Aorta (tissue), 5 donors: ENCODE measurements at places on chromosomes 6 and 20. TPM values are rescaled to one million over a fixed set of nuclear protein-coding genes. Genes with fewer than 3 reads are reported as not detected.
A peak's percentile ranks its signal among the peaks of the same experiment; 100 is the strongest.

GRCh38 chr20:58616411-58616810 lies 34.7 kb upstream of the STX16 start:
- no peak for DNase-seq

GRCh38 chr6:41767112-41767833 lies 12.4 kb downstream of the FRS3 start:
- peak; percentile 69 for DNase-seq

DNA sequence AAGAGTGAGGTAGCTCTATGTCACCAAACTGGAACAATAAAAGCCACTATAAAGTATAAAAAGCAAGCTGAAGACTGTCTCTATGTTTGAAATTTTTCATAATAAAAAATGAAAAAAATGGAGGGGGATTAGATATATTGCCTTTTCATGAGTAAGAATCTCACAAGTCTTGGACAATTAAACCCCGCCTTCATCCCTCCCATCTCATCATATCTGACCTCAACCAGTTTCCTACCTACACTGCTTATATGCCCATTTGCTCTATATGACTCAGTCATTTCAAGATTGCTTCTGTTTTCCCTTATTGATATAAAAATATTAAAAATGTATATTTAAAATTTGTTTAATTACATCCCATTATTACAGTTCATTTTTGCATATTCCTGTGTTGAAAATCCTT lies 2.9 kb upstream of the TRIM39 start:
- no peak for DNase-seq

- DNase-seq: no peak
These were observed 1277.2 kb downstream of the GRIK2 start for GRCh38 chr6:102670735-102671134.

- no peak for DNase-seq
These were observed 610.5 kb upstream of the MAN1A1 start for GRCh38 chr6:119960036-119960435.

The SNAP91 gene
- 0.51 TPM for polyA plus RNA-seq

GRCh38 chr20:37545516-37545915 lies 17.8 kb upstream of the BLCAP start:
- DNase-seq: no peak

DNA sequence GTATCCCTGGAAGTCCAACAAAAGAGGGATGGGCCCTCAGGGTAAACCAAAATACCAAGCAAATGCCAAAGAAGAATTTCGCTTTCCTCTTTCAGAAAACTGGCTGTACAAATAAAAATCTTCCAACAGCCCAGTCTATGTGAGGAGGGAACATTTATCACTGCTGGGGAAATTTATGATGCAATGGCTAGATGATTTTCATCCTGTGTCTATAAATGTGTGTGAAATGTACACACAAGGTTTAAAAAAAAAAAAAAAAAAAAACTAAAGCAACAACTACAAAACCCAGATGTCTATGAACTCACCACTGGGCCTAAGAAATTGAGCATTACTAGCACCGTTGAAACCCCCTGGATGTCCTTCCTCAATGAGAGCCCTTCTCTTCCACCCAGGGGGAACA lies 68.7 kb upstream of the SLC4A11 start:
- DNase-seq: no peak

The SLA2 gene
- polyA plus RNA-seq: not detected

The HDGFL1 gene
- polyA plus RNA-seq: not detected

DNA sequence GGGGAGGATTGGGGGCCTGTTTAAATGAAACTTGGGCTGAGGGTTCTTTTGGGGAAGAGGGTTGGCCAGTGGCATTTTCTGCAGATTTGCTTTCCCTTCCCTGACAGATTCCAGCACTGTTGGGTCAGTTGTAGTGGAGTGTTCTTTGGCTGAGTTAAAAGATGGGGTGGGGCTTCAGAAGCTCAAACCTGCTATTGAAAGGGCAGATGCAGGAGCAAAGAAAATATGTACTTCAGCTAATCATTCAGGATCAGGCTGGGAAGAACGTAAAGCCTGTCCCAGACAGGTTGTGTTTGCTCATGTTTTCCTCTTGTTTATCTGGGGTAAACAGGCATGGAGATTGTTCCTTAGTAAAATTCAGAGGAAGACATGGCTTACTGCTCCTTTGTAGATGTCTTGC lies 2.5 kb downstream of the SASH1 start:
- DNase-seq: no peak

GRCh38 chr6:57173886-57174510 lies 1.9 kb downstream of the BAG2 start:
- DNase-seq: no peak

The IL20RA gene
- not detected for polyA plus RNA-seq

DNA sequence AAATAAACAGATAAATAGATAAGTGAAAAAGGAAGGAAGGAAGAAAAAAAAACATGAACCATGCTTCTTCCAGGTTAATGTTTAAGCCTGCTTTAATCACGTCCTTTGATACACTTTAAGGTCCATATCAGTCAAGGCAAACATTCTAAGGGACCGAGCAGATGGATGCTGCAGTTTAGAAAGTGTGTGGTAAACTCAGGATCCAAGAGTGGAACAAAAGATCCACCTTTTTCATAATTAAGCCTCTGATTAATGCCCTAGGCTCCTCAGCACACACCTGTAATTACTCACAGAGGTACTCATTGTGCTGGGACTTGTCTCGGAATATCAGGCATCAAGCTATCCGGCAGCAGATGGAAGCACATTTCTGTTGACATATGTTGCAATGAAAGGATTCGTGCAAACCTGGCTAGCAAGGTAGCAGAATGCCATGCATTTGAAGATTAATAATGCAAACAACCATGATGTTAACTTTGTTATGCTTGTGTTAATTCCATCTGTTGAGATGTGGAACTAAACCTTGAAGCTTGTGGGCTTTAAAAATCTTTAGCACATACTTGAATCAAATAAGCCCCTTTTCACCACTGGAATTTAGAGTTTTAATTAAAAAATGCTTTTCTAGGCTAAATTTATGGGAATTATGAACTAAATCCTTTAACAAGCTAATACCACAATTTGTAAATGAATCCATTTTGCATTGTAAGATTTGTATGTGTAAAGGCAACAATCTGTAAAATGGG lies 163.7 kb downstream of the RALGAPA2 start:
- DNase-seq: no peak

- DNase-seq: no peak
These were observed 69.0 kb upstream of the UST start for GRCh38 chr6:148677594-148678476.

GRCh38 chr6:104887350-104887749 lies 27.6 kb upstream of the HACE1 start:
- DNase-seq: no peak
